SW 1271 (cell line): ENCODE measurements at places on chromosomes 6 and 20.

- DNase-seq: peak; percentile 58
These were observed 5.5 kb downstream of the HTR1B start for GRCh38 chr6:77457720-77458349.

DNA sequence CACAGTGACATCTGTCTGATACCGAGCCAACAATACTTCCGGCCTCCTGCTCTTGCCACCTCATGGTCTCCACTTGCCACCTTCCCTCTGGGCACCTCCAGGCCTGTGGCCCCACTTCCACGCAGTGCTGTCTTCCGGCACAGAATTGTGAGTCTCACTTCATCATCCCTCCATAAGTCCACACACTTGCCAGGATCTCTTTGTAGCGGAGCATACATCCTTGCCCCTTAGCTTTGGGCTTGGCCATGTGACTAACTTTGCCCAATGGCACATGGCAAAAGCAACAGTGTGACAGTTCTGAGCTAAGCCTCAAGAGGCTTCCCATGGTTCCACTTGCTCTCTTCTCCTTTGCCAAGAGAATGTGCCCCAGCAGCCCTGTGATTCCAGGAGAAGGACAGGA, 4.5 kb upstream of the C20orf202 start:
- no peak for DNase-seq

- DNase-seq: no peak
These were observed 90.7 kb upstream of the CCDC28A start for GRCh38 chr6:138682704-138683527.

- DNase-seq: no peak
These were observed 38.9 kb upstream of the TGM2 start for GRCh38 chr20:38203981-38204357.

DNA sequence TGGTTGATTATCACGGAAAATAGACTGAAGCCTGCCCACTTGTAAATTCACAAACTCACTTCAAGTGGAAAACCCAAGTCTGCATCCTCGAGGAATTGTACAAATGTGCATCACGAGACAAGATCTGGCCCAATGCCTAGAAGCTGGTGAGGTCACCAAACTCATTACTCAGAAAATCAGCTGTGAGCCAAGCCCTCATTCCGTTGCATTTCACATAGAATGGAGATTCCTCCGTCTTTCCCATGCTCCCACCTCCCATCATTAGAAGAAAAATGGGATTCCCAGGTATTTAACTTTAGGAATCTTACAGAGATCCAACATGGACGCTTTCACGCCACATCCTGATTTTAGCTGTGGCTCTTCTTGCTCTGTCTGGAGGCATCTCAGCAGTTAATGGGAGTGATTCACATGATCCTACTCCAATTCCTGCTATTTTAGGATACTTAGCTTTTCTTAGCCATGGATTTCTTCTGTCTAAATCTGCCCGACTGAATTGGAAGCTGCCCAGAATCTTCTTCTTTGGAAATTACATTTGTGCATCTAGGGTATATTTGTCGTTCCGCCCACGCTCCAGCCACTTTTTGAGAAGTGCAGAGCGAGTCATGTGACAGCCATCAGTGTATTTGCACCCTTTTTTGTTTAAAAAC, 68.7 kb upstream of the STMND1 start:
- DNase-seq: no peak

- DNase-seq: no peak
These were observed 228.7 kb upstream of the RREB1 start for GRCh38 chr6:6878887-6879585.

DNA sequence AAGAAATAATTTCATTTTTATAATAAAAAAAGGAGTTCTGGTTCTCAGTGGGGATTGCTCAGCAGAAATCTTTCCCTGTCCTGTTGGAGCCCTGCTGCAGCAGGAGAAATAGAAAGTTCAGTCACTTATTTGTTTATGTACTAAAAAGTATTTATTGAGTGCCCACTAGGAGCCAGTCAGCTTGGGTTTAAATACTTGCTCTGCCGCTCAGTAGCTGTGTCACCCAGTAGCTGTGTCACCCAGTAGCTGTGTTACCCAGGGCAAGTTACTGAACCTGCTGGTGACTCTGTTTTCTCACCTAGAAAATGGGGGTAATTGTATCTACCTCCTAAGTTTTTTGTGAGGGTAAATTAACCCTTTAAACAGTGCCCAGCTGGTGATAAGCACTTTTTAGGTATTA, 32.9 kb downstream of the FOXF2 start:
- no peak for DNase-seq

GRCh38 chr20:51127713-51128112, 104.8 kb upstream of the KCNG1 start:
- DNase-seq: no peak

DNA sequence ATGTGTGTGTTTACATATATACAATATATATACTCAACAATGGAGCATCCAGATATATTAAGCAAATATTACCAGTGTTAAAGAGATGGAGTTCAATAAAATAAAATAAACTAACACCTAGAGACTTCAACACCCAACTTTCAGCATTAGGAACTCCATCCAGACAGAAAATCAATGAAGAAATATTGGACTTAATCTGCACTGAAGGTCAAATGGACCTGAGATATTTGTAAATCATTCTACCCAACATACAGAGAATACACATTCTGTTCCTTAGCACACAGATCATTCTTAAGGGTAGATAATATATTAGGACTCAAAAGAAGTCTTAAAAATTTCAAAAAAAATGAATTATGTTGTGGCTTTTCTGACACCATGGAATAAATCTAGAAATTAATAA, 832.3 kb upstream of the ADGRB3 start:
- DNase-seq: no peak

- no peak for DNase-seq
These were observed 501.9 kb upstream of the IRAK1BP1 start for GRCh38 chr6:78365473-78365872.

GRCh38 chr6:134936931-134937330, 13.0 kb downstream of the ALDH8A1 start:
- DNase-seq: no peak

- peak; percentile 15 for DNase-seq
These were observed 9.8 kb downstream of the FOXO3 start for GRCh38 chr6:108570517-108570916.

DNA sequence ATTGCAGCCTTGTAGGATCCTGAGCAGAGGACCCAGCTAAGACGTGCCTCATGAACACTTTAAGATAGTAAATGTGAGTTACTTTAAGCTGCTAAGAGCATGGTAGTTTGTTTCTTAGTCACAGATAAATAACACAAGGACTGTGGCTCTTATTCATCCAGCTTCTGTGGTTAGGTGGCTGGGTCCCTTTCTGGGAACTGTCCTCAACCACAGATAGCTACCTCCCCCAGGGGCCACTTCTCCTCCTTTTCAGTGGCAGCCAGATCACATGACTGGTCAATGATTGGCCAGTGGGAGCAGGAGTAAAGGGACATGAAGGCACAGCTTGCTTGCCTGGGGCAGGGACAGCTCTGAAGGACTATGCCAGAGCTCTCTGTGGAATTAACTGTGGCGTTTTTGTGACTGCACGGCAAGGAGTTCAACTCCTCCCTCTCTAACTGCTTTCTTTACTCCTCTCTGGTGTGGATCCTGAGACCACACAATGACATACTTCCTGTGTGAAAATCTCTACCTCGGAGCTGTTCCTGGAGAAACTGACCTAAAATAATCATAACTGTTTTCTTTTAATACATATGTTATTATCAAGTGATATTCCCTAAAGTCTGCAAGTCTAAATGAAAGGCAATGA, 76.5 kb downstream of the NRN1 start:
- no peak for DNase-seq

DNA sequence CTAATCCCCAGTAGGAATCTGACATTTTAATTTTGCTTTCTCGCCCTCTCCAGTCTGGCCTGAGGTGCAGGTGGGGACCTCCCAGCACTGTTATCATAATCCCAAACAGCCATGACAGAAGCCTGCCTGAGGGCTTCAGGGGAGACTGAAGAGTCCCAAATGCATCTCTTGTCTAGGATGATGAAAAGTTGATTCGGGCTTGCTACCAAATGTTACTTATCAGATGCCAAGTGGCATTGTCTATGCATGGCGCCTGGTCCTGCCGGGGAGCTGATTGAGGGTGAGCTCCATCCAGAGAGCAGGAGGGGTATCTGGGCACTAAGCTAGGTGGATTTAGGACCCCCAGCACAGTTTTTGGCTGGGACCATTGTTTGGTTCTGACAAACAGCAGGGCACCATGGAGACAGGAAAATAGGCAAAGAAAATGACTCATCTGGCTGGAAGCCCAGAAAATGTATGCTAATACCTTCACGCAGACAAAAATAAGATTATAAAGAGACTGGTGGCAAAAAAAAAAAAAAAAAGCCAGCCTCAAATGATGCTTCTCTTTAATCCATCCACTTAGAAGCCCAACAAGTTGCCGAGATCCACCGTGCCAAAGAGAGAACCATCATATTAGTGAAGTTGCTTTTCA, 513.7 kb upstream of the SULF2 start:
- peak; percentile 25 for DNase-seq

GRCh38 chr6:44401138-44401537, 13.6 kb downstream of the CDC5L start:
- DNase-seq: no peak

DNA sequence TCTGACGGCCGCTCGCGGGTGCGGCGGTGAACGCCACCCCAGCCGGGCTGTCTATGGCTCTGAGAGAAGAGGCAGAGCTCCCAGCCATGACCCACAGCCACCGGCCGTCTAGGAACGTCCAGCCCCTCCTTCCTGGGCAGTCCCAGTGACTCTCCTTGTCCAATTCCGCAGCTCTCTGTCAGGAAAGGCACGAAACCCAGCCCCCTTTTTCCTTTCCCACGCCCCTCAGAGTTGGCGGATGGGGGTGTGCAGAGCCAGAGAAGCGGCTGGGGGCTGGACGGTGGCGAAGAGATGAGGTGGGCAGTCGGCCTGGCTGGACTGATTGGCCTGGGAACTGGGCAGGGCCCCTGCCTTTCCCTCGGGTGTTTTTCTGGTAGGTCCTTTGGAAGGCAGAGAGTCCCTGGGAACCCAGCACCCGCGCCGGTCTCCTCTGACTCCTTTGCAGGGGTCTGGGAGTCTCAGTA, 1.5 kb downstream of the EBF4 start:
- peak; percentile 12 for DNase-seq

DNA sequence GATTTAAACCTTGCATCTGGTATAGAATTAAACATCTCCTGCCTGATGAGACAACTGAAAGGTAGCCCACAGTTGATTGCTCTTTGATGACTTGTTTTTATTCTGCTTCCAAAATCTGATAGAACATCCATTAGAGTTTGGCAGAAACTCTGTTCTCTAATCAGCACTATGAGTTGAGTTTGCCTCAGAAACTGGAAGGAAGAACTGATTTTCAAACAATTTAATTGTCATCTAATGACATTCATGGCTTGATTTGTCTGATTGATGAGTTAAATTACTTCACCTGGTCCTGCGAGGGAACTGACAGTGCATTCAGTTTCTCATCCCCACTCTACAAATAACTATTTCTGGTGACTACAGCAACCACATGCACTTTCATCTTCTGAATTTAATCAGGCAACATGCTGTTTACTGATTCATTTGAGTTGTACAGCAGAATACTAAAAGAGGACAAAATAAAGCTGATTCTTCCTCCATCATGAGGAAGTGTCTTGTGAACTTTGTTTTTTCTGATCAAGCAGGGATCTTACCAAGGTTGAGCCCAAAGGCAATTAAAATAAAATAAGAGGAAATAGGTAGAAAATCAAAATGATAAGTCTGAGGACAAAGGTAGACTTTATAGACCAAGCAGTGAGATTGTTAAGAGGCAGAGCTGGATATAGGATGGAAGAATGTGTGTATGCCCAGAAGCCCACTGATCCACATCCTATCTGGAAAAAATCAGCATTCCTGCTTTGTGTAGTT, 15.7 kb upstream of the MRAP2 start:
- no peak for DNase-seq

DNA sequence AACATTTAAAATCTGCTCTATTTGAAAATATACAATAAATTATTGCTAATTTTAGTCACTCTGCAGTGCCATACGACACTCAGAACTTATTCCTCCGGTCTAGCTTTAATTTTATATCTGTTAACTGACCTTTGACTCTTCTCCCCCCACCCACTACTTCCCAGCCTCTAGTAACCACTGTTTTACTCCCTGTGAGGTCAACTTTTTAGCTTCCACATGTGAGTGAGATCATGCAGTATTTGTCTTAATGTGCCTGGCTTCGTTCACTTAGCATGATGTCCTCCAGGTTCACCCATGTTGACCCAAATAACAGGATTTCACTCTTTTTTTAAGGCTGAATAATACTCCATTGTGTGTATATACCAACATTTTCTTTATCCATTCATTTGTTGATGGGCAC, 80.8 kb downstream of the RPP40 start:
- no peak for DNase-seq
